ENCODE measurements at places on chromosomes 4 and X.

DNA sequence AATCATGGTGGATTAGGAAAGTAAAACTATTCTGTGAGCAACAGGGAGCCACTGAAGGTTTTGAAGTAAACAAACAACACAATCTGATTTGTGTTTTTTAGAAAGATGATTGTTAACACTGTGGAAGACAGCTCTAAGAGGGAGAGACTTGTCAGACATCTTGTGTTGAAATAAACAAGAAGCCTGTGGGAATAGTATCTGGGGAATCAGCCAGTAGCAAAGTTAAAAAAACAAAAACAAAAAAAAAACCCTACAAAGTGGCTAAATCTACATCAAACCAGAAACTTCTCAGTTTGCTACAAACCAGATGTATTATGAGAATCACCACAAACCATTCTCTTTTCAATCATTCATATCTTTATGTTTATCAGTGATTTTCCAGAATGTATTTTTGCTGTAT lies 125.7 kb upstream of the GPC4 start:
- no peak for DNase-seq

GRCh38 chr4:7810783-7811535 lies 128.7 kb downstream of the AFAP1 start:
- DNase-seq, result no peak

DNA sequence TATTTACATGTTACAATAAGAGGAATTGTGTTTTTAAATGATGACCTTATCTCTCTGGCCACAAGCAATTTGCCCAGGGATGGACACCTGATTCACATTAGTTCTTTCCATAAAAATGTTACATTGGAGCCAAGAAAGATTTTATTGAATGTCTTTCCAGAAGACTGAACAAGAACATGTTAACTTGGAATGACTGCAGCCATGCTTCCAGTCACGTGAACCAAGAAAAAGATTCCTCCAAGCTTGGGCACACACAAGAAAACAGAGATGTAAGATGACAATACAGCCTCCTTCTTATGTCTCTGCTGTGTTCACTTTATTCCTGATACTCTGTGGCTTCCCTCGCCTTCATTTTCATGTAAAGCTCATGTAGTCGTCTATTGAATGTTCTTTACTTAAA lies 737.6 kb downstream of the TRIML1 start:
- no peak for DNase-seq

- no peak for DNase-seq
Observed at GRCh38 chrX:113222305-113222704, 381.7 kb upstream of the AMOT start.

GRCh38 chr4:9954468-9954867 lies 66.8 kb downstream of the SLC2A9 start:
- no peak for DNase-seq

DNA sequence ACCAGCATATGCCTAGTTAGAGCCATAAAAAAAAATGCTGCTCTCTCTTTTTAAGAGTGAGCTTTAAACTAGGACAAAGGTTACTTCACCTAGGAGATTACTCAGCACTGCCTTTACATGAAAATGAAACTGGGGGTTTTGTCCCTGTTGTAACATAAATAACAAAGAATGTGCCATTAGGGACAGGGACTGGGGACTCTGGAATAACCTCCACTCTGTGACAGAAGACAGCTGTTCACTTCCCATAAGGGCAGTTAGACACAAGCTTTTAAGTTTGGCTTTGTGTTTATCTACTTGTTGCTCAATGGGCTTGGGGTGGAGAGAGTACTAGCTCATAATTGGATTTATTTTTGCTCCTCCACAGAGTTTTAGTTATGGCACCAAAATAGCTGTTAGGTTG lies 11.9 kb downstream of the ENPEP start:
- DNase-seq, result no peak

GRCh38 chr4:173076903-173077634 lies 91.5 kb upstream of the GALNT7 start:
- DNase-seq, result no peak

DNA sequence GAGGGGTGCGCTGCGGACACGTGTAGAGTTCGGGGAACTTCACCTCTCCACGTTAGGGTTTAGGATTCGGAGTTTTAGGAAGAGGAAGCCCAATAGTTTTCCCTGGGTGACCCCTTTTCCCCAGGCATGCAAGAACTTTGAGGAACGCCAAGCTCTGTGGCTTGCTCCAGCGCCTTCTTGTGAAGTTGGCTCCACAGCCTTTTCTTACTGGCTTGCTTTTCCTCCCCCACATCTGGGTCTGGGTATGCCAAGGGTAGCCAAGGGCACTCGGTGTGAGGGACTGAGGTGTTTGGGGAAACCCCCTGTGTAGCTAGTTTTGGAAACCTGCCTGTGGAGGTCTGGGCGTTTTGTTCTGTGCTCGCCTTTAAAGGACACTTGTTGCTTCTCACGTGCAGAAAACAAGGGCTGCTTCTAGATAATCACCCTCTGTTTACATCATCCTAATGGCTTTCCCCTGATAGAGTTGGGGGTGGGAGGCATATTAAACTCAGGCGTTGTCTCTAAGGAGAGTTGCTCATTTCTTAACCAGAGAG lies 746 bp downstream of the EDNRA start:
- DNase-seq, result no peak

- DNase-seq, result no peak
Observed at GRCh38 chr4:70902577-70903290, 565 bp downstream of the MOB1B start.

DNA sequence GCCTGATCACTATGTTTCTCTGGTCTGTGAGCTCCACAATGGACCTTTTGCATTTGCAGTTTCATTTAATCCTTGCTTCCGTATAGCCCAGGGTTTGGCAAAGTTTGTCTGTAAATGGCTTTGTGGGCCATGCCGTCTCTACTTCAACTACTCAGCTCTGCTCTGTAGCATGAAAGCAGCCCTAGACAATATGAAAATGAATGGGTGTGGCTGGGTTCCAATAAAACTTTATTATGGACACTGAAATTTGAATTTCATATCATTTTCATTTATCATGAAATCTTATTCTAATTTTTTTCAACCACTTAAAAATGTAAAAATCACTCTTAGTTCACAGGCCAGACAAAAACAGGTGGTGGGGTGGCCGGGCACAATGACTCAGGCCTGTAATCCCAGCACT lies 41.5 kb downstream of the ACE2 start:
- DNase-seq, result no peak

DNA sequence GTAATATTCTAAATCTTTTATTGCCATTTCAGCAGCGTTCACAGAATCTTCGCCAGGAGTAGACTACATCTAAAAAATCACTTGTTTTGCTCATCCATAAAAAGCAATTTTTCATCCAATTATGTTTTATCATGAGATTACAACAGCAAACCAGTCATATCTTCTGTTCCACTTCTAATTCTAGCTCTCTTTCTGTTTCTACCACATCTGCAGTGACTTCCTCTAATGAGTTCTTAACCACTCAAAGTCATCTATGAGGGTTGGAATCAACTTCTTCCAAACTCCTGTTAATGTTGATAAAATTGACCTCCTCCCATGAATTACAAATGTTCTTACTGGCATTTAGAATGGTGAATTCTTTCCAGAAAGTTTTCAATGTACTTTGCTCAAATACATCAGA lies 174.4 kb upstream of the BRWD3 start:
- no peak for DNase-seq

- DNase-seq, result no peak
Observed at GRCh38 chr4:75599647-75600046, 30.7 kb downstream of the CDKL2 start.

DNA sequence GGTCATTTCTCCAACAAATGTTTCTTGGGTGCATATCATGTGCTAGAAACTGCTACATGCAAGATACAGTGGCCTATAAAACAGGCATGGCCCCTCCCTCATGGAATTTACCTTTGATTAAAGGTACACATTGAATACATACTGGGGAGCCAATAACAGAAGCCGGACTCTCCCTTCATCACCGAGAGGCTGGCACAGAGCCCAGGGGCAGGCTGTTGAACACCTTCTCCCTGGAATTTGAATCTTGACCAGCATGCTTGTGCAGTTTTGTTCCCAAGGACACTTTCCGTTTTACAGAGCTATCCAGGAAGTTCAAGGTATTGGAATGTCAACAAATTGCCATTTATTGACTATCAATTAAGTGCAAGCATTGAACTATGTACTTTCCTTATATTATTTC lies 33.2 kb downstream of the PPARGC1A start:
- DNase-seq, result no peak

GRCh38 chr4:168601899-168602298 lies 105.0 kb downstream of the PALLD start:
- DNase-seq, result no peak

DNA sequence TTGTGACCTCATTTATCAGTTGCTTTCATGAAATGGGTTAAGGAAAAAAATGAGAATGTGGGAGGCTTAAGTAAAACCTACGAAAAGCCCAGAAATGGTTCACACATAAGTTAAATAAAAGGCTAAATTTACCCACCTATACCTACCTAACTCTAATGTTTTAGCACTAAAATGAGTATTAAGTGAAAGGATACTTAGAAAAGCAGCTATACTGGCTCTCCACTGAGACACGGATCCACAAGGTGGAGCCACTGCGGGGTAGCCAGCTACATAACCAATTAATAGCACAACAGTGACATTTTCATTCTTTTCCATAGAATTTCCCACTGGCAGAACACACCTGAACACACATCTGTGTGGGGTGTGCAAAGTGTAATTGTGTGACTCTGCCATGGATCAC lies 101.9 kb downstream of the MAML3 start:
- DNase-seq, result peak; percentile 21

DNA sequence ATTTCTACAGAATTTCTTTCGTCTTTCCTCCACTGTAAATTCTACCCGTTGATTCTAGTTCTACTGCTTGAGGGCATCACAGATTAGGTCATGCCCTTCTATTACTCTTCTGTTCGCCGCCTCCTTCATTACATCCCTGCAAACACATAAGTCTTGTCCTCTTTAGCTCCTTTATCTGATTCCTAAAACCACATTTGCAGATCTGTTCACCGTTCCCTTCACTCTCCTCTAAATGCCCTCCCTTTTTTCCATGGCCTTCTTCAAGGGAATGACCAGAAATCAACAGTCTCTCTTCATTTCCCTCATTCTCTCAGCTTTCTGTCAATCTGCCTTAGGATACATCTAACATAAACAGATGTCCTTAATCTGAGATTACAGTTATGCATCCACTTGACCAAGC lies 43.1 kb downstream of the BTC start:
- no peak for DNase-seq

DNA sequence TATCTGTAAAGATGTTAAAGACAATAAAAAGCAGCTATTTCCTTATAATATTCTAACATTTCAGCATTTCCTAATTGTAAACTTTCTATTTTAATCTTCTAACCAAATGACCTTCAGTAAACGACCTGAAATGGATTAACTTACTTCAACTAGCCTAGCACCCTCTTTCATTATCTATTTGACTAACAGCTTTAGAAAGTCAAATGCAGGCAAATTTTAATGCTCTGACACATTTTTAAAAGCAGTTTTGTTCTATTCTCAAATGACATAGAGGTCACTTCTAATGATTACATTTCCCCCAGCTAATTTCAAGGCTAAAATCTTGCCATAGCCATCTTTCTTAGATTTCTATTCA lies 41.9 kb downstream of the SLC7A11 start:
- no peak for DNase-seq

DNA sequence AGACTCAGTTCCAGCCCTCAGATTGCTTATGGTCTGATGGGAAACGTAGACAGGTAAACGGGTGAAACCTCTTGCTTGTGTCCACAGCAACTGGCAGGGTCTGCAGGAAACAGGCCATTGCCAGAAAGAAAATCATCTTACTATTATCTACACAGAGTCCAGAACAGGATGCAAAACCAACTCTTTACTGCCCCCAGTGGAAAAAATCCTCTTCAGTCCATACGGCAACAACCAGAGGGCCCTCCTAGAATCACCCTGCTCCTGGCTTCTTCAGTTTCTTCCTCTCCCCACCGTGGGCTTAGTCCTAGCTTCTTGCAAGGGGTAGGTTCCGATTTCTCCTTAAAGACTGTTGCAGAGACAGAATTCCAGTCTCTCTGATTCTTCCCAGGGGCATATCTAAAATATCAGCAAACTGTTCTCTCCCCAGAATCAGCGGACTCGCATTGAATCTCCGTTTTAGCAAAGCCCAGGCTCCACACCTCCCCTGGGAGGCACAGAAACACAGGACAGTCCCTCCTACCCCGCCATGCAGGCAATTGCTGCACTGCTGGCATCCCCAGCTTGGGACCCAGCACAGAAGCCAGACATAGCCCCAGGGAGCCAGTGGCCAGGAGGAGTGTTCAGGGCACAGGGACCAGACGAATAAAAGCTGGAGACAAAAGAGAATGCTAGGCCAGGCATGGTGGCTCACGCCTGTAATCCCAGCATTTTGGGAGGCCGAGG lies 41.0 kb upstream of the SH3RF1 start:
- no peak for DNase-seq

DNA sequence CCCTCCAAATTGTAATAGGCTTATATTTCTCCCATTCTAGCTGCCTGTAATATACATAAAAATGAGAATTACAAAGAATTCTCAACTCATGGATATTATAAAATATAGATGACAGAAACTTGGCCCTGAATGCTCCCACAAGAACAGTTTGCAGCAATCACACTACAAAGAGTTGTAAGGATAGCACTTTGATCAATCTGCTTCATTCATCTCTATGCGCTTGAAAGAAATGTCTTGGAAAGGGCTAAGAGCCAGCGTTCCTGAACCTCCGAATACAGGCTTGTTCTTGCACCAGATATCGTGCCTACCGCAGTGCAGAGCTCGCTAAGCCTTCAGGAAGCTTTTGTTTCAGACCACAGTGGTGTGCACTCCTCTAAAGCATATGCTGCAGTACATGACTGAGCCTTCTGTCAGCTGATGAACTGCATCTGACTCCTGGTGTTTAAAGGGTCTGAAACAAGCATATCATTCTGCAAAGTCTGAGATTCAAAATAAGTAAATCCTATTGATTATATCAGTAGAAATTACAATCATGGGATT lies 417.6 kb upstream of the ZFP42 start:
- no peak for DNase-seq

GRCh38 chr4:2303686-2304320 lies 41.9 kb upstream of the MXD4 start:
- no peak for DNase-seq

DNA sequence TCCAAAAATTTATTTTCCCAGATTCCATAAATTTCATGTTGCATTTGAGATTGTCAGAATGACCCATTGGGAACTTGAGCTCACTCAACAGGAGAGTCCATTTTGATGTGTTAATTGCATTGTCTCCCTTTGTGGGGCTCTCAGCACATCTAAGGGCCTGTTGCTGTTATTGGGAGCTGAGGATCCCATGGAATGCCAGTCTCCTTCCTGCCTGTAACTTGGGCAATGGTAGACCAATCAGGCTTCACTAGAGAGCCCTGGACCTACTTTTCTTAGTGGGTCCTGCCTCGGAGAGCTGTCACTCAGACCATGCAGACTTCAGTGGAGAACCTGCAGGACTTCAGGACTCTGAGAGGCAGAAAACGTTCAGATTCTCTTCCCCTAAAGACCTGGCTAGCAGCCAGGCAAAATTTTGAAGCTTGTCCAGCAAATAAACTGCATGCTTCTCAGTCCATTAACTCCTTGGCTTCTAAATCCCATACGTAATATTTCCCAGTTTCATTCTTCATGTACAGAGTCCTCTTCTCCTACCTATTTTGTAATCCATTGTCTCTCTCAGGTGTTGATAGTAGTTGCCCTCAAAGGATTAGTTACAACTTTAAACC lies 25.1 kb downstream of the OCRL start:
- no peak for DNase-seq

- no peak for DNase-seq
Observed at GRCh38 chr4:181364504-181364903, 878.7 kb upstream of the TENM3 start.

Data from stimulated activated CD4-positive, alpha-beta T cell treated with anti-CD3 and anti-CD28 coated beads, Interleukin-1b, Interleukin-23, amount 100 ng/mL, for 24 hours (primary cell).